Activated CD4-positive, alpha-beta T cell treated with anti-CD3 and anti-CD28 coated beads, Interleukin-2, amount 50 U/mL, for 1 hour (primary cell): ENCODE measurements at places on chromosomes 5 and 9.

DNA sequence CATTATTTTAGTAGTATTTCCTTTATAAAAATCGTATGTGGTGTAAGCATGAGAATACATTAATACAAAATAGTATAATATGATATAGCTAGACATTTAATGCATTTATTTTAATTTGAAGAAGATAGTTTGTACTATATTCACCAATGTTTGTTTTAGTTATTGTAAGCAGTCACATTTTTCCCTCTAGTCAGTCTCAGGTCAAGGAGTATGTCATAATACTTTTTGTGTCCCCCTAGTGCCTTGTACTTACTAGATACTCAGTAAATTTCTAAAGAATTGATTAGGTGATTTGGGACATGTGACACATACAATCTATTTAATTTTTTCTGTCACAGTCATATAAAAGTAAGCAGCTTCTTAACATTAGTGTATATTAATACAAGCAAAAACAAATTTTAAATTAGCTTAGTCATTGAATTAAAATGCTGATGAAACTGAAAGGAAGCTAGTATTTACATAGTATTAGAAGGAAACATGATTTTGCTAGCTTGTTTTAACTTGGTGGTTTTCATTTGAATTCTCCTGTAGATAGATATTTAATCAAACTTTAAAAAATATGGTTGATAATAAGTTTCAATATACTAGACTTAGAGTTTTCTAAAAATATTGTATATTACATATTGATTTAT is 242.2 kb downstream of the FER start:
- DNase-seq = no peak

DNA sequence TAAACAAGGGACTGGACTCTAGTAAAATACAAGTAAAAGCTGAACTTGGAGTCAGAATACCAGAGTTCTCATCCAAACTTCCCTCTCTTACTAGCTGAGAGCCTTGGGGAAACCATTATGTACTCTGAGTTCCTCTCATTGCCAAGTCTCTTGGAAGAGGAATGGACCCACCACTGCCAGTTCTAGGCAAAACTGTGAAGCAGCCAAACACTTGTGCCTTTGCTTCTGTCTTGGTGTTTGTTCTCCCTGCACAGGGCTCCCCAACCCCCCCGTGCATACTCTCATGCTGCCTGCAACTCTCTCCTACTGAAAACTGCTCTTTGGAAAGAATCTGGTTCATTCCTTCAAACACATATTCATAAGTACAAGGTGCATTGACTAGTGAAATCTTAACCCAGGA is 102.6 kb downstream of the PDZD2 start:
- no peak for DNase-seq

DNA sequence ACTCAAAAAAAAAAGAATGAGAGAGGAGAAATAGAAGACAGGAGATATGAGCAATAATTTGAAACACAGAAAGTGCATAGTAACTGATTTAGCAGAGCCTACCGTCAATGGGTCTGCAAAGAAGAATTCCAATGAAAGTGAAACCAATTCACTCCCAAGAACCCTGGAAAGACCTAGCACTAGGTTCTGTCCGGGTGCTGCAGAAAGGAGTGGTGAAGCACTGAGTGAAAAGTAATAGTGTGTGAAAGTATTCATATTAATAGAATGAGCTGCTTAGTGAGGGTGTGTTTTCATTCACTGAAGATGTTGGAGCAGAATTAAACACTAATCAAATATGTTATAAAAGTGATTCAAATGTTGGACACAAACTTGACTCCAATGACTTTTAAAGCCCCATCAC is 51.3 kb upstream of the SLC30A5 start:
- no peak for DNase-seq

- DNase-seq = no peak
These were observed 61.0 kb downstream of the PRDM6 start for GRCh38 chr5:123150089-123150488.

DNA sequence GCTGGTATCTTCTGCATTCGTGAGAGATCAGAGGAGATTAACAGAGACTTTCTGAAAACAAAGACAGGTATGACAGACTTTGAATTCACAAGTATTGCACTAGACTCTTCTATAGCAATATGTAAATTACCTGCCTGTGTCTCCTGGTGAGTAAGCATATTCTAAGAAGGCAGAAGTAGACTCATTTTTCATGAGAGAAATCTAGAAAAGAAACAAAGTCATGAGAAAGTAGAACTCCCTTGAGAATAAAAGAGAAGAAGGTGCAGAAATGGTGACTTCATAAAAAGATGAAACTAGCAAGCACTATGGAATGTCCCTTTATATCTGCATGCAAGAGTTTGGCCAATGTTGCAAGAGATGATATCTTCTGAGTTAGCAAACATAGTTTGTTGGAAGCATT is 419.8 kb downstream of the DMRT2 start:
- DNase-seq = no peak

DNA sequence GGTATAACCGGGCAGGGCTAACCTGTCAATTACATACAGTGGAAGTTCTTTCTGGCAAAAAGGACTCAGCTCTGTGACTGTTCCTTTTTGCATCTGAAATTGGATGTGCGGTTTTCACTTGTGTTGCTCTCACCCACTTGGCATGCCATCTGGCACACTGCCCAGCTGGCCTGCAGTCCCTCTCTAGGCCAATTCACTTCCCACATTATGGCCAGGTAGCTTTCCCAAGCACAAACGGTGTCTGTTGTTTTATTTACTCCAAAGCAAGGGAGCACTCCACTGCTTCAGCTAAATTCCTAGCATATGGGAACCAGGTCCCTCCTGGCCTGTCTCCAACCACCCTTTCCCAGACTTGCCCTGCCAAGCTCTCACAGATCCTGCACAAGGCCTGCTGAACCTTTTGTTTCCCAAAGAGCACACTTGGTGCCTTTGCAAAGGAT is 132.5 kb downstream of the SEMA6A start:
- no peak for DNase-seq

- DNase-seq = no peak
These were observed 229.9 kb upstream of the MAP3K1 start for GRCh38 chr5:56585461-56585860.

- no peak for DNase-seq
These were observed 16.6 kb upstream of the GRHPR start for GRCh38 chr9:37405764-37406380.

- DNase-seq = no peak
These were observed 161.5 kb downstream of the HSD17B3 start for GRCh38 chr9:96140296-96141127.

DNA sequence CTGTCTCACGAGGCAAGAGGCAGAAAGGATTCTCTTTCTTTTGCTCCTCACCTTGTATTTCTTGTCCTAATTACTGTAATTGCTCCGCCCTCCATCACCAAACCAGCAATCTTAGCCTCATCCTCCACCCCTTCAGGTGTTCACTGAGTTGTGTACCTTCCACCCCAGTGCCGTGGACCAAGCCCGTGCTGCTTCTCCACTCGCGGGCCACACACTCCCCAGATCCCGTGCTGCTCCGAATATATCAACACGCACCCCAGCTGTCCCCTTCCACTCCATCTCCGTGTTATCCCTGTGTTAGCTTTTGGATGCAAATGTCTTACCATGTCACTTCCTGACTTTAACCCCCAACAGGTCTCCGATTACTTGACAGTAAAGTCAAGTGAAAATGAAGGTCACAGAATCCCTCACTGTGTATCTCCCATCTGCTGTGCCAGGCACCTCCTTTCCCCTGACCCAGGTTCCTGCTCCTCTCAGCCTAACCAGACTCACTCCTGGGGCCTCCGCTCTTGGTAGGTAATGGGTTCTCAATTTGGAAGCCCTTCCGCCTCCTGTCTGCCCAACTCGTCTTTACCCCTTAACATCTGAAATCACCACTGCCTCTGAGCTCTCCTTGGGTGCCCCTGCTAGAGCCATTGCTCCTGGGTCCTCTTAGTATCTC is 320.2 kb downstream of the MED10 start:
- DNase-seq = no peak

- DNase-seq = no peak
These were observed 58.0 kb downstream of the DOCK2 start for GRCh38 chr5:169695025-169695625.

GRCh38 chr5:961711-962240 is 46.8 kb upstream of the NKD2 start:
- no peak for DNase-seq

DNA sequence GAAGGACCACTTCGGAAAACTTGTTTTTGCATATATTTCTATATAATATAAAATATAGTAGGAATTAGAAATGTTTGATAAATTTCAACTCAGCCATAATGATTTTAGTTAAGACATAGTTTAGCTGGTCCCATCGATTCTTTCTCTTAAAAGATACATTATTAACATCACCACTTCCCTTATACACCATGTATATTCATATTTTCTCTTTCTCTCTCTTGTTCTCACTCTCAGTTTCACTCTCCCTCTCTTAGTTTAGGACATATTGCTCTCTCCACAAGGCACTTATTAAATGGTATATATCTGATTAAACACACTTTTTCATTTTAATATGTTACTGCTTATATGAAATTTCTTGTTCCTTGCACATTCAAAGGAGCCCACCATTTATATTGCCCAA is 90.1 kb upstream of the RASEF start:
- no peak for DNase-seq

DNA sequence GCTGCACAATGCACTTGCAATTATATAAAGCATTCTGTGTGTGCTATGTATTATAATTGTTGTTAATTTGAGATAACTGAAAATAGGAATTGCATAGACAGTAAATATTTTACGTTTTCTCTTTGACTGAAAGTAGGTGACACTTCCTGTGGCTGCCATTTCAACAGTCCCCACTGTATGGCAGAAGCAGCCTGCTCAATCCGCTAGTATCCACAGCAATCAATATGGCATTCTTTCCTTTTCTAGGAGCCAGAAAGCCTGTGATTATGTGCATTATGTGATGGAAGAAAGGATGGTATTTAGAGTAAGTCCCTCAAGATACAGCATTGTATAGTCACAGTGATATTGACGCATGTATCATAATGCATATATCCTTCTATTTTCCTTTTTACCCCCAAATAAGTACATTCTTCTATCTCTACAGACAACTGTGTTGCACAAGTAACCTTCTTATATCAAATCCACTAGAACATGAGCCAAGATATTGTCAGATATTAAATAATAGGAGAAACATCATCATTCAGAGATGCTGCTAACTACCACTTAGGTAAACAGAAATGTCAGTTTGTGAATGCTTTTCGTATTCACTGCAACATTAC is 59.7 kb downstream of the CARTPT start:
- no peak for DNase-seq

DNA sequence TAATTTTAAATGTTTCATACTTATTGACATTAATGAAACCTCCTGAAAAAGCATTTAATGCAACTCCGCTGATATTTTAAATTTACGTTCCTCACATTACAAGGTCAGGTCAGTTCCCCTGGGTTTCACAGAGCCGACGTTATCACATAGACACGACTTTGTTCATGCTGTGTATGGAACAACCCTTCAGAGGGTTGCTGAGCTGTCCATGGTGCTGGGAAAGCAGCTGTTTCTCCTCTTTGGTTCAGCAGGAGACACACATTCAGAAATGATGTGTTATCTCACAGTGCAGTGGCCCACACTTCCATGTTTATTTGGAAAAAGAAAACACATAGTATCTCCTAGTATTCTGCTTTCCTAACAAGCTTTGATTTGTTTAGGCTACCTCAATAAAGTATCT is 53.5 kb downstream of the PPP2R2B start:
- DNase-seq = peak; percentile 2

GRCh38 chr9:93294011-93294410 is 110.1 kb downstream of the WNK2 start:
- DNase-seq = no peak

DNA sequence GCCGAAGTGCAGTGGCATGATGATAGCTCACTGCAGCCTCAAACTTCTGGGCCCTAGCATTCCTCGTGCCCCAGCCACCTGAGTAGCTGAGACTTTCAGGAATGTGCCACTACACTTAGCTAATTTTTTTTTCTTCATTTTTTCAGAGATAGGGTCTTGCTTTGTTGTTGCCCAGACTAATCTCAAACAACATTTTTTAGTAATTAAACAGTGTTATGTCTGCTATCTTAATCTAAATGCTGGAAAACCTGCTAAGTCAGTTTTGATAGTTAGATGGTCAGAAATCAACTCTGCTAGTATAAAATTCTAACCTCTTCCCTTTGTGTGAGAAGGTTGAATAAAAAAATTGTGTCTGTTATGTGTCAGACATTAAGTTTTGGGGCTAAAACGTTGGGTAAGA is 12.4 kb downstream of the G3BP1 start:
- DNase-seq = no peak

DNA sequence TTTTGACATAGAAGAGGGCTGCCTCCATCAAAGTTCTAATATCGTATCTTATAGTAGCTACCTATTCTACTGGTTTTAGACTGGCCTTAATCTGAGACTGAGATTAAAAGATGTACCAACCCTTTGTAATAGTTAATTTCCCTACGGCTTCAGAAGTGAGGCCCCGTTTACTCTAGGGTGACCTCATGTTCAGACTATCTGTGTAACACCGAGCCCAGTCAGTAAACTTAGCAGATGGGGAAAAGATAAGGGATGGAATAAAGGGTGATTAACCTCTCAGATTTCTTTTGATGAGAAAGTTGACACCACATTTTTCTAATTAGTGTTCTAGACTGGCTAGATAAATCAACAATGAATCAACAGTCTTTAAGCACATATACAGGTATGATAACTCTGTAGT is 283.1 kb downstream of the KCTD16 start:
- DNase-seq = no peak

GRCh38 chr5:56819060-56819881 is 3.9 kb downstream of the MAP3K1 start:
- DNase-seq = no peak

- no peak for DNase-seq
These were observed 66.7 kb upstream of the PRDM9 start for GRCh38 chr5:23440703-23441102.

- no peak for DNase-seq
These were observed 207.1 kb upstream of the VLDLR start for GRCh38 chr9:2414465-2414864.

DNA sequence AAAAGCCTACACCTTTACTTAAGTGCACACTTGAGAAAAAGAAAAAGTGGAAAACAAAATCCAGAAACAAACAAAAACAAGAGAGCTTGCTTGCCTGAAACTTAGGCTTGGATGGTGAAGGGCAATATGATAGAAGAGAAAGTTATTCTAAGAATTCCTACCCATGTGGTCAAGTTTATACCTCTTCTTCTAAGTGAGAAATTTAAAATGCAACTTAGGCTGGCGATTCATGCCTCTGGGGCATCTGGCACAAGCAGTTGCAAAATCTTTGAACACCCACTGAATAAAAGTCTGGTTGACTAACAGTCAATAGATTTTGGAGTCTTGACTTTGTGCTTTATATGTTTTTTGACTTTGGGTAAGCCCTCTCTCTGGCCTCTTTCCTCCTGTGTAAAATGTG is 239.6 kb downstream of the KDM4C start:
- no peak for DNase-seq

DNA sequence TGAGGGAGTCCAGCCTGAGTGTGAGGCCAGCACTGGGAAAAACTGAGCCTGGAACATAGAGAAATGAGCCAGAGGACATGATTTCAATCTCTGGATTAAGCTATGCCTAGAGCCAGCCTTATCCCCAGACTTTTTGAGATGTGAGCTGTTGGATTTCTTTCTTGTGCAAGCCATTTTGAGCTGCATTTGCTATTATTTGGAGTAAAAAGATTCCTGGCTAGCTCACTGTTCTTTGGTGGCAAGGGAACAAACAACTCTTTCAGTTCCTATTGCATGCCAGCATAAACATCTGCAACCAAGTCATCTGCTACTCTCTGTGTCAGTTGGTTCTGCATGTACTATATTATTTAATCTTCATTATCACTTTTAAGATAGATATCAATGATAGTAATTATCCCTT is 70.1 kb upstream of the MAN2A1 start:
- DNase-seq = no peak

GRCh38 chr9:101254733-101255433 is 129.9 kb downstream of the BAAT start:
- DNase-seq = no peak

GRCh38 chr5:26763215-26763614 is 275.2 kb downstream of the CDH9 start:
- no peak for DNase-seq
